MM.1S (cell line): ENCODE measurements at places on chromosomes 16 and 17.

DNA sequence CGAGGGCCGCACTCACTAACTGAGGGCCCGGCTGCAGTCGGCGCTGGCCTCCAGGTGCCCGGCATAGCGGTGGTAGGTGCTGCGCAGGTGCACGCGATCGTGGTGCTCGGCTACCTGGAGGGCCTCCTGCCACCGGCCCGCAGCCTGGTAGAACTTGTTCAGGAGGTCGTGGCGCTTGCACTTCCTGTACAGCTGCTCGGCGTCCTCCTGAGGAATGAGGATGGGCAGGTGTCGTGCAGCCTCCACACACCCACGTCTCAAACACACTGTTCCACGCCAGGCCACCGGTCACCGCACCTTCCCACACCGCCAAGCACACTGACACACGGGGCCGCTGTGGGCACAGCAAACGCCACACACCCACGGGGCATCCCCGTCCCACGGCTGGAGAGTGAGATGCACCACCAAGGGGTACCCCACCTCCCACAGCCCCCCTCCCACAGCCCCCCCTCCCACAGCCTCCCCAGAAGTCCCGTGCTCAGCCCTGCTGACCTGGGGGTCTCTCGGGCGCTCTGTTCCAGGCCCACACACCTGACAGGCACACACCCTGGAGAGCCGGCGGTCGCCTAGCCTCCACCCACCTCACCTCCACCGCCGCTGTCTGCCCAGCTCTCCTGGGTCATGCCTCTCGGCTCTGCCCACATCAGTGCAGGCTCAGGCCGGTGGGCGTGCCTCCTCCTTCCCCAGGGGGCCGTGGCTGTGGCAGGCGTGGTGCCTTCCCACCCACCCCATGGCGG is 7.4 kb upstream of the TMEM204 start:
- no peak for DNase-seq

DNA sequence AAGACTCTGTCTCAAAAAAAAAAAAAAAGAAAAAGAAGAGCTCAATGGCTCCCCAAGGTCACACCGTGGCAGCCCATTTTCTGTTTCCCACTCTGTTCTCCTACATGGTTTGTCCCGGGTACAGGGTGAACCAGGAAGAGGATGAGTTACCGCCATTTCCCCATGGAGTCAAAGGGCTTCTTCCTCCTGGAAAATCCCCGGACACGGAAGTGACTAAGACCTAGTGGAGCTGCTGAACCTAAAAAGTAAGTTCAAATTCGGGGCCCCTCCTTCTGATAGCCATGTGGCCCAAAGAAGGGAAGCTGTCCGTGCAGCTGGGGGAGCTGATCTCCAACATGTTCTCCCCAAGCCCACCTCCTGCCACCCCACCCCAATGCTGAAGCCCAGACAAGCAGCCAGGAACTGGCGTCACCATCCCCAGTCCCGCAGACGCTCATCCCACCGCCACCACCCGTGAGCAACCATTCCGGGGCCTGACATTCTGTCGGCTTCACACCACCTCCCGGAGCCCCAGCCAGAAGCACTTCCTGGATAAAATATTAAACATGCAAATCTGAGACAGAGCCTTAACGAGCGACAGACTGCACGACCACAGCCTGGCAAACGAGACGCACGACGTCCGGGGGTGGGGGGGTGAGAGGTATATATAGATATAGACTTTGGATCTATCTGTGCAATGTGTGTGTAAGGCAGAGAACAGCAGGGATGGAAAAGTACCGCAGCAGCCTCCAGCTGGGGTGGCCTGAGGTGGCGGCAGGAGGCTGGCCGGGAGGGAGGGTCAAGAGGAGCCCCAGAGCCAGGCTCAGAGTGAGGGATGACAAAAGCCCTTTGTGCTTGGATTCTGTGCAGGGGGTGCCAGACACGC is 17.6 kb downstream of the EPOP start:
- DNase-seq, result no peak

DNA sequence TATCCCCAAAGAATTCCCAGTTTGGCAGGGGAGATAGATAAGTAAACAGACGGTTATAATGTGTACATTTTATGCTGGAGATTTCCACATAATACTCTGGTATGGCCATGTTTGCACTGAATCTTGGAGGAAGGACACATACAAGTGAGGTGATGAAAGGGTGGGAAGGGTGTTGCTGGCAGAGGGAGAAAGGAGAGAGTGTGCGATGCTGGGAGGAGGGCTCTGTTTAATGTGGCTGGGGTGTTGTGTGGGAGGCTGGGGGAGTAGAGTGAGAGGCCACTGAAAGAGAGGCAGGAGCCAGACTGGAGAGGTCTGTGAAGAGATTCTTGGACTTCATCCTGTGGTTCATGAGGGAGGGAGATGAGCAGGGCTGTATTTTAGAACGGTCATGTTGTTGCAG is 87.6 kb downstream of the SPACA3 start:
- no peak for DNase-seq

DNA sequence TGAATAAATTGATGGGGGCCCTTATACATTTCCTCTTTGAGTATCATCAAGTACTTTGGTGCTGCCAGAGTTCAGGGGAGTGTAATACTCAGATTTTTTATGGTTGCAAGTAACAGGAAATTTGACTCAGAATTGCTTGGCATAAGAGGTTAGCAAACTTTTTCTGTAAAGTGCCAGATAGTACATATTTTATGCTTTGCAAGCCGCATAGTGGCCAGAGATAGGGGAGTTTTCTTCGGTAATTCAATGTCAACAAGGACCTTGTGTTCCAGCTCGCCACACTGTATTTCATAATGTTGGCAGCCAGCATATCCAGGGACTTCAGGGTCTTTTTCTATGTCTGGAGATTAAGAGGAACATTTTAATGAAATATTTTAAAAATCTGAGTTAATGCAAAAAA is 51.0 kb upstream of the MARCHF10 start:
- no peak for DNase-seq
